ENCODE measurements at places on chromosomes 6 and 20.

DNA sequence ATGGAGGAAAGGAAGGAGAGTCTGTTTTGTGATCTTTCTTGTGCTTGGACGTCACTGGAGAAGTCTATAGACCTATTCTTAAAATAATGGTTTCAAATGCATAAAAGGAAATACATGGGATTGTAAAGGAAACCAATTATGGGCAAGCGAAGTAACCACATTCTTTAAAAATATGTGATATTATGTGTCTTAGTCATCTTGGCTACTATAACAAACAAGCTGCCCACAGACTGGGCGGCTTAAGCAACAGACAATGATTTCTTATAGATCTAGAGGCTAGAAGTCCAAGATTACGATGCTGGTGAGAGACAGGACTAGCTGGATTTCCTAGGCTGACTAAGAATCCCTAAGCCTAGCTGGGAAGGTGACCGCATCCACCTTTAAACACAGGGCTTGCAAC, 49.4 kb upstream of the CD83 start:
- no peak for DNase-seq

DNA sequence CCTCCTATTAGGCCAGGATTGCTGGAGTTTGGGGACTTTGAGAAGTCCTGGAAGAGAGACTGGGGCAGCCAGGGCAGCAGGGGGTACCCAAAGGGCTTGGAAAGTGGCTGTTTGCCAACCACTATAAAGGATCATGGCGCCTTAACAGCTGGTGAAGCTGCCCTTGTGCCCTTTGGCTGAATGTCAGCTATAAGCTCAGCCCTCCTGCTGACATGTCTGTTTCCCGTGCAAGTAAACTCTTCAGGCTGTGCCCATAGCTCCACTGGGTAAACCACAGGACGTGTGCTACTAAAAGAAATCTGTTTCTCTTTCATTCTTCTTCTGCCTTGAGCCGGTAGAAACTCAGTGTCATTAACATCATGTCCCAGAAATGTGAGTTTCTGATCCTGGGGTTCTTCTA, 97.3 kb downstream of the CAP2 start:
- no peak for DNase-seq

DNA sequence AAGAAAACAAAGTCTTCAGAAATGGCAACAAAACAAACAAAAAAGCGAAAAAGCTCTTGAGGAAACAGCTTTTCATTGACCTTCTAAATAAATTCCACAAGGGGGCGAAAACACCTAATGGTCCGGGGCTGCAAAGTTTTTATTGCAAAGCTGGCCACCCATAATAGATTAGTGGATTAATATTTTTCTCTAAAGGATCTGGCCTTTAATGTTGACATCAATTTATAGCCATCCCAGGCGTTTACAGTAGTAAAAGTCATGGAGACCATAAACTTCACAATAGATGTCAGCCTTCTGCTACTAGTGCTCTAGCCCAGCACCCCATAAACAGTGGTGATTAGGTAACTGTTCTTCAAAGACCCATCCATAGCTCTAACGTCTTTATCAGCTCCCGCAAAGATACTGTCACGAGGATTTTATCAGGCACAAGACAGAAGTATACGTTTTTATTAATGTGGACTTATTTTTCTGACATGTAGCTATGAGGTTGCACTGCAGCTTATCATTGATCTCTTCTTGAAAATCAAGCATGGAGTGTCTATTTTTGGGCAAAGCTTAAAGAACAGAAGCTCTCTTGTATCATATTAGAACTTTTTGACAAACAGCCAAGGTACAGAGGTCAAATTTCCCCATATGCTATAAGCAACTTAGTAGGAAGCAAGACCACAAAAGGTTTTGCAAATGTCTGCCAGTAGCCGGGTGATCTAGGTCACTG, 4.7 kb downstream of the CITED2 start:
- DNase-seq = no peak

DNA sequence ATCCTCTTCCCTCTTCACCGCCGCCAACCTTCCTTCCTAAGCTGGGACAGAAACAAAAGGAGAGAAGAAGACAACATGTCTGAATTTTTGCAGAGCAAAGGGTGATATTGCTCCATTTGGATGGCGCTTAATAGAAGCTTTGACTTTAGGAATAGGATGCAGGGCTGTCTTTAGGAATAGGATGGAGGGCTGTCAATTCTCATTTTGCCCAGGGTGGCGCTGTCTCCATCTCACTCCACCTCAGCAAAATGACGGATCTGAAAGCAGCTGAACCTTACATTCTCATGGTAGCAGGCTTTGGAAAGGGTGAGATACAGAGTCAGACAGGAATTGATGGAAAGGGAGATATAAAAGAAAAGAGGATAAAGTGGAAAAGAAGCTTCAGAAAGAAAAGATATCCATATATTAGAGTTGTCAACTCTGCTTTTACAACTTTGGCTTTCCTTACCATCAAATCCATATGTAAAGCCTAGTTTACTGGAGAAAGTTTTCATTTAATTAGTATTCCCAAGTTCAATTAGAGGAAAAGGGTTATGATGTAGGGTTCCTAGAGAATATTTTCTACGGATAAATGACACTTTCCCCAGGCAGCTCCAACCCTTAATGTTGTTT, 2.4 kb downstream of the MTCL3 start:
- no peak for DNase-seq

DNA sequence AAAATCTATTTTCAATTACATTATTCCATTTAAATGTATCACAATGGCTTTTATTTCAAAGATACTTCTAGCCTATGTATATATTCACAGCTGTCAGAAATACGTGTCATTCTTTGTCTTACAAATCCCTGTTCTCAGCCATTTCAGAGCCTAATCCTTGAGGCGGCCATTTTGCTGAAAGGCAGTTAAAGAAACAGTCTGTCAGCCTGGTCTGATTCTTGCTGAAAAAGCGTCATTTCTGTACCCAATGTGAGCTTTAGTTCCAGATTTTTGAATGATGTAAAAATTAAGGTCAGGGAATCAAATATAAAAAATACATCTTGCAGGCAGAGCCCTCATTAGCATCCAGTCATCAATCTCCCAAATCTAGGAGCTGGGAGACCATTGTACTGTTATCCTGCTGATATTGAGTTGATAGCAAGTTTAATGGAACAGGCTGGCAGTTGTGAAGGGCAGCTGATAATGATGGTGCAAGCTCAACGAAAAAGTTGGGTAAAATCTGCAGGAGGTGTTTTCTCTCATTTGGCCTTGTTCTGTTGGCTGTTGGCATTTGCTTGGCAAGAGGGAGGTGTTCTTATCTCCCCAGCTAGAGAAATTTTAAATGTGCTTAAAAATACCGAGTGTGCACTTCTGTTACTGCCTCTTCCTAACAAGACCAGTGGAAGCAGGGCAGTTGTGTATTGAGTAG, 314.8 kb downstream of the SOX4 start:
- no peak for DNase-seq

- no peak for DNase-seq
Observed at GRCh38 chr20:2986466-2986865, 57.0 kb upstream of the GNRH2 start.

- no peak for DNase-seq
Observed at GRCh38 chr20:63446216-63447024, 26.0 kb downstream of the KCNQ2 start.

GRCh38 chr20:51440589-51440988, 101.9 kb downstream of the NFATC2 start:
- no peak for DNase-seq

DNA sequence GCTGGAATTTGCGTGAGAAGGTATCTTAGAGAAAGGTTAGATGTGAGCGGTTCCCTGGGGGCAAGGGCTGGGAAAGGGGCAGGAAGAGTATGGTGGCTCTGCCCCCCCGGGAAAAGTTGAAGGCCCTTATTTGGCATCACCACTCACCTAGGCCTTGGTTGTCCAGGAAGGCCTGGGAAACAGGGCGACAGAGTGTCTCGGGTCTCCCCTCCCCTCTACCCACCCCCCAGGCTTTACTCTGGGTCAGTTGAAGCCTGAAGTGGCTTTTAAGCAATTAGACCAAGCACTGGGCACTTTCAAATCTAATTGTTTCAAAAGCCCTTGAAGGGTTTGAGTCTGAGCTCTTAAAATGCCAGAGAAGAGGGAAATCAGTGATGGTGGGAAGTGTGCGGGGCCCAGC, 30.2 kb upstream of the FOXP4 start:
- no peak for DNase-seq

DNA sequence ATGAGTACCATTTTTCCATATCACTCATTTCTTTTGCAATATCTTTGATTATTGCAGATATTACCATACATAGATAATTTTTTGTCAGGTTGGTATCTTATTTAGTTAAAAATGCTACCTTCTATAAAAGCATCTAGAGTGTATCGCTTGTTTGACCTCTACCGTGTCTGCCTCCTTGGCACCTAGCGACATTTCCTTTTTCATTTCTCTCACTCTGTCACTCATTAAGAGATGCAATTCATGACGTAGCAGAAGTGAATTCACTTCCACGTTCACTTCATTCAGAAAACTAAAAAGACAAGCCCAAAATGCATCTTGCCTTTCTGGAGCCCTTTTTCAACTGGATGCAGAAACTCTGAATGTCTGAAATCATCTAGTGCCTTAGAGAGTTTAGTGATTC, 172.9 kb downstream of the MMS22L start:
- DNase-seq = no peak

- no peak for DNase-seq
Observed at GRCh38 chr6:142026471-142026870, 106.3 kb upstream of the GJE1 start.

DNA sequence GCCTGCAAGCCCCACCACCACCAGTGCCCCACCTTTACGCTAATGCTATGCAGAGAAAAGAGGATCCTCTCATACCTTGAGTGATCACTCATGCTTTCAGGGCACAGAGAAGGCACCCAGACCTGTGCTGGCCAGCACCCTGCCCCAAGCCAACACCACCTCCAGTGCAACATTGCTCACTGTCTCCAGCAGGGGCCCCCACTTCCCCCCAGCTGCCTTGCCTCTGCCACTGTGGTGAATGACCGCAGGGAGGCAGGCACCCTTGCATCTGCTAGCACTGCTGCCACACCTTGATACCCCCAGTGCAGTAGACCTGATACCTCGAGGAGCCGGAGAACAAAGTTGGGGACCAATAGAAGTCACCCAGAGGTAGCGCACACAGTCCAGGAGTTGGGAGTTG, 139.2 kb upstream of the PLN start:
- DNase-seq = no peak

DNA sequence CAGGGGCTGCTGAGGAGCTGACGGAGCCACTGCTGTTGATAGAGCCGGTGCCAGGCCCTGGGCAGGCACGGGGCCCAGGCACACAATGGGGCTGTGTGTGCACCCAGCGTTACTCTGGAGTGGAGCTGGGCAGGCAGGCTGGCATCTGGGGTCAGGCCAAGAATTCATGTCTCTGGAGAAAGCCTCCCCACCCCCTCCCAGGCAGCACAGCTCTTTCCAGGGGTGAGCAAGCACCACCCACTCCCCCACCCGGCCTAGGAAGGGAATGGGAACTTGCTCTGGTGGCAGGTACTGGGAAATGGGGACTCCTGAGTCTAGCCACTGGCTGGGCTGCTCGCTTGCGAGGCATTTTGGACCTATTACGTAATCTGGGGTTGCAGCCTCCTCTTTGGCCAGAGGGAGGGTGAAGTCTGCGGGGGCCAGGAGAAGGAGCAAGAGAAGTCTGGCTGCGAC, 22.7 kb downstream of the TFEB start:
- DNase-seq = no peak

GRCh38 chr6:1382883-1383728, 6.3 kb upstream of the FOXF2 start:
- peak; percentile 58 for DNase-seq

DNA sequence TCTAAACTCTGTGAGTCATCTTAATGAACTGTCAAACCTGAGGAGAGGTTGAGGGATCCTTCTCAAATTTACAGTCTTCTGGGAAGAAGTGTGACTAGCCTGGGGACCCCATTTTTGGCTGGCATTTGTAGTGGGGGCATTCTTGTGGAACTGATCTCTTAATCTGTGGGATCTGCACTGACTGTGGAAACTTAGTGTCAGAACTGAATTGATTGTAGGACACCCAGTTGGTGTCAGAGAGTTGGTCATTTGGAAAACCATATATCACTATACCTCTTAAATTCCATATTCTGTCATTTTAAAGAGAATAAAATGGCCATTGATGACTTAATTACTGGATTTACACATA, 48.3 kb downstream of the LAMA4 start:
- no peak for DNase-seq

DNA sequence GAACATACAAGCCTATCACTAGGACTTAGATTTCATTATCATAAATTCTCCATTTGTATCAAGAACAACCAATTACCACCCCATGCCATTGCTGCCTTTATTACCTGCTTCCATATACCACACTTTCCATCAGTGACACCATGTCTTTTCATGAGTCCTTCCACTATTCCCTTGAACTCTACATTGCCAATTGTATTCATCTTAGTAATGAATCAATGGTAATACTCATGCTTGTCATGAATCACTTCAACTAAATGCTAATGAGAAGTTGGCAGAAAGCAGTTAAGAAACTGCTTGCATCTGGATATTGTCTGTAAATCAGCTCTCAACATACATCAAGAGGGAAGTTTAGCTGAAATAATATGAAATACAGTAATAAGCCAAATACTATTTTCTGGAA, 61.2 kb upstream of the RNF217 start:
- no peak for DNase-seq

GRCh38 chr6:115310156-115310555, 750.5 kb downstream of the FRK start:
- DNase-seq = no peak

- DNase-seq = no peak
Observed at GRCh38 chr6:1738558-1739081, 128.9 kb downstream of the FOXC1 start.

DNA sequence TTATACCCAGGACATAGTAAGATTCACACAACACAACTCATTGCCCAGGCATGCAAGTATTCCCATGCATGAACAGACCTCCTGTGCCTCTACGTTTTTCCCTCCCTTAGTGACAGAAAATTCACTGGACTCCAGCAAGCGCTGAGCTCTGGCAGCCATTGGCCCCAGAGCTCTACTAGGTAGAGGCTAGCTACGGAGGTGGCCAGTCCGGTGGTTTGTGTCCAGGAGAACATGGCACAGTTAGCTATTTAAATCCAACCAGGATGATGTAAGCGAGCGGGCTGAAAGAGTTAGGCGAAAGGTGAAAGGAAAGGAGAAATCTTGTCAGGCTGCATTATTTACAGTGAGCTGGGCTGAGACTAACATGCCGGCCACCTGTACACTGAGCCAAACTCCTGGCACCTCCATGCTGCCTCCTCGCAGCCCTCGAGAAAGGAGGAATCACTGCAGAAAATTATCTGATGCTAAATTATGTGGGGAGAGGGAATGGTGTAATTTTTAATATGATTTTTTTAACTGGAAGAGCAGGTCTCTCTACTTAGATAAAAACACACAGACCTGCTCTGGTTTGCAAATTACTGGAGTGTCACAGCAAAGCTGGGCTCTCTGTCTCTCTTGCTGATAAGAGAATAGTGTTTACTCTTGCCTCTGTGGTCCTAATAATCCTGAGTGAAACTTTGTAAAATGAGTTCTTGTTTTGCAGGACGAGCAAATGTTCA, 50.1 kb upstream of the ARMC2 start:
- no peak for DNase-seq

GRCh38 chr20:61287583-61288275, 35.7 kb downstream of the CDH4 start:
- DNase-seq = no peak
